ENCODE measurements at places on chromosomes 6 and 20.
A peak's percentile ranks its signal among the peaks of the same experiment; 100 is the strongest.

DNA sequence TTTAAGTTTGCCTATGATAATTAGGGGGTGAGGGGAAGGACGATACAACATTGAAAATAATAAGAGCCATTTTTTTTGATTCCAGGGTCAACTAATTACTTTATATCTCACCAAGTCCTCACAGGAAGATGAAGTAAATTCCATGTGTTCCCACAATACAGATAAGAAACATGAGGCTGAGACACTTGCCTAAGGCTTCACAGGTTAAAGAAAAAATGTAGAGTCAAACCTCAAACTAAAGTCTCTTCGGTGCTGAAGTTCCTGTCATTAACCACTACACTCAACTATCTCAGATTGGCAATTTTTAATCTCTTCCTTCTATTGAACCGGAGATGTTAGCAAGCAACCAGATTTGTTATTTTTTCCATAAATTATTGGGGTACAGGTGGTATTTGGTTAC is 33.0 kb downstream of the MRAP2 start:
- no peak for DNase-seq

DNA sequence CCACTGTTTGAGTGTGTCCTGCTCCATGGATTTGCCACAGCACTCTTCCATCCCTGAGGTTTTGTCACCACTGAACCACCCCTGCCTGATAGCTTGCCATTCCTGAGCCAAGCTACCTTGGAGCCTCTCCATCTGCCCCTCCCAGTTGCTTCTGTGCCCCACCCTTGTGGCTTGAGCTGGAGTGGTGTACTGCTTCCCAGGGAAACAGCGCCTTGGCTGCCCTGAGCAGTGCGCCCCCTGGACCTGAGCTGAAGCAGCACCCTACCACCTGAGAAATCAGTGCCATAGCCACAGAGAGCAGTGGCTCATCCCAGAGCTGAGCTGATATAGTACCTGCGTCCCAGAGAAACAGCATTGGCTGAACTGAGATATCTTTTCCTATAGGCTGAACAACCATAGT is 40.3 kb downstream of the IL22RA2 start:
- DNase-seq: no peak

DNA sequence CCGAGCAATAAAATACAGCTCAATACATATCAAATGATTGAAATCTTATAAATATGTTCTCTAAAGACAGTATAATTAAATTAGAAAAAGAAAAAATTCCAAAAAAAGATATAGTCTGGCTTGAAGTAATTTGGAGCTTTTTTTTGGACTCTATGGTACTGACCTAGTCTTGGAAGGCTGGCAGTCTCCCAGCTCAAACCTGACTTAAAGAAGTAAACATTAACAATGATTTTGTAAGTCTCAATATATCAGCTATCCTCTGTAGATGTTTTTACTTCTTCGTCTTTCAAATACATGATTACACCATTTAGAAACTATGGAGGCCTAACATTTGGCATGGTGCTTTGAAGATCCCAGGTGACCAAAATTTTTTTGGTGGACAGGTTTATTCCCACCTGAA is 14.2 kb downstream of the HINT3 start:
- DNase-seq: no peak

DNA sequence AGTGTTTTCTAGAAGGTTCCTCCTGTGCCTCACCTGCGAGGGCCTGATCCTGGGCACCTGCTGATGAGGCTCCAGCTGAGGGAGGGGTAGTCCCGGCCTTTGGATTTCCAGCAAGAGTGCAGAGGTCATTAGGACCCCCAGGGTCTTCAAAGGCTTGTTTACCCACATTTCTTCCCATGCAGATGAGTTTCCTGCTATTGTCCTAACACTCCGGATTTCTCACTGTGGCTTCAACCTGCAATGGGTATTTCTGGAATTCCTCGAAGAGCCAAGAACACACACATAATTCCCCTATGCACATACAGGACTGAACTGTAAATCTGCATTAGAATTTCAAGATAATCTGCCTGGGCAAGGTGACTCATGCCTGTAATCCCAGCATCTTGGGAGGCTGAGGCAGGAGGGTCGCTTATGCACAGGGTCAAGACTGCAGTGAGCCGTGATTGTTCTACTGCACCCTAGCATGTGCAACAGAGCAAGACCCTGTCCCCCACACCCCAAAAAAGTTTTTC is 53.9 kb downstream of the ADNP start:
- DNase-seq: no peak

DNA sequence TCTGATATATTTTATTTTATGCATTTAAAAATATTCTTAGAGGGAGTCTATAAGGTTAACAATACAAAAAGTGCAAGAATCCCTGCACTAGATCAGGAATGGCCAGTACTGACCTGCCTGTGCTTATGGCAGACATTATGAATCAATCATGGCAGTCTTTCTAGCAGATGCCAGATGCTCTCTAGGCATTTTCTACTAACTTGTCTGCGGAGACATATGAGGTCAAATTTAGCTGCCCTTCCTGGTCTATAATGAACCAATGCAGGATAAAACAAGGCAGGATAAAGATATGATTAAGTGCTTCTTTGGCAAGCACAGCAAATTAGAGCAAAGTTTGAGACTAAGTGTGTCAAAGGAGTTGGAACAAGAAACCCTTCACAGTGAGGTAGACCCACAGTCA is 46.6 kb upstream of the RNF24 start:
- no peak for DNase-seq

DNA sequence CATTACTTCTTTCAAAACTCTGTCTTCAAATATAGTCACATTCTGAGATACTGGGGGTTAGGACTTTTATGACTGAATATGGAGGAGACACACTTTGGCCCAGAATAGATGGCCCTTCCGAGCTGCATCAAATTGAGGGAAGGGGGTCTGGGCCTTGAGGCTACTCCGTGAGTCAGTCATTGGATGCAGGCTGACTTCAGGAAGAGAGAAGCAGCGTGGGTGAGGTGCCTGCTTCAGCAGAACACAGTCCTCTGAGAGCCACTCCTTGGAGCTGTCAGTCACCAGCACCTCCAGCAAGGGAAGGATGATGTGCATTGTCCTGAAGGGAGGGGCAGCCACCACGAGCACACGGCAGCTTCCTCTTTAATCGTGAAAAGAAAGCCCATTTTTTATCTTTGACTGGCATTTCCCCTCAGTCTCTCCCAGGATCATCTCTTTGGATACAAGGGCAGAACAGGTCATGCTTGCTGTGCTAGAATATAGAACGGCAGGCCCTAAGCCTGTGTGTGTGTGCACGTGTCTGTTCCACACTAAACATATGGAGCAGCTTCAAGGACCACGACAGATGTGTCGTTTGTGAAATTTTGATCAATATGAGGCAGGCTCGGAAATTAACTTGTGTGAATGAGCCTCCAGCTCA is 721.6 kb downstream of the KIF16B start:
- no peak for DNase-seq

DNA sequence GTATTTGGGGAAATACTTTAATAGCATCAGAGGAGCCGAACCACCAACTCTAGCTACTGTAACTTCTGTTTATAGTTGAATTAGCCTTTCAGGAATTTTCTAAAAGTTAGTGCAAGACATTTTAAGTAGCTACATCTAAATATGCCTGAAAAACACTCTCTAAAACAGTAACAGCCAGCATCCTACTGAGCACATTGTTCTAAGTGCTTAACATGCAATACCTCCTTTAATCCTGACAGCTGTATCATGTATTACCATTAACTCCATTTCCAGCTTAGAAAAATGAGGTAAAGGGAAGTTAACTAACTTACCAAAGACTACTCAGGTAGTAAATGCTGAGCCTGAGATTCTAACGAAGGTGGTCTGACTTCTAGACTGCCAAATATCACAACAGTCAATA is 120.7 kb downstream of the DST start:
- no peak for DNase-seq

DNA sequence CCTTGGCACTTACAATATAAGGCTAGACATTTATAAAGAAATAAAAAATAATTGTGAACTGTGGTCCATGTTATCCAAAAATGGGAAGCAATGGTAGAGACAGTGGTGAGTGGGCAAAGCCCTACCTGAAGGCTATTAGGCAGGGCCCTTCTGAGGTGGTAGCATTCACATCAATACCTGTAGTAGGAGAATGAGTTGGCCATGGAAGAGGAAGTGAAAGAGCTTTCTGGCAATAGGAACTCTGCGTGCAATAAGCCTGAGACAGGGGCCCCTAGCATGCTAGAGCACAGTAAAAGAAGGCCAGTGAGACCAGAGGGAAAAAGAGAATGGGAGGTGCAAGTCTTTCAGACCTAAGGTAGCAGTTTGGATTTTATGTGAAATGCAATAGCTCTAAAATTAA is 754.5 kb downstream of the PTPRT start:
- DNase-seq: no peak

DNA sequence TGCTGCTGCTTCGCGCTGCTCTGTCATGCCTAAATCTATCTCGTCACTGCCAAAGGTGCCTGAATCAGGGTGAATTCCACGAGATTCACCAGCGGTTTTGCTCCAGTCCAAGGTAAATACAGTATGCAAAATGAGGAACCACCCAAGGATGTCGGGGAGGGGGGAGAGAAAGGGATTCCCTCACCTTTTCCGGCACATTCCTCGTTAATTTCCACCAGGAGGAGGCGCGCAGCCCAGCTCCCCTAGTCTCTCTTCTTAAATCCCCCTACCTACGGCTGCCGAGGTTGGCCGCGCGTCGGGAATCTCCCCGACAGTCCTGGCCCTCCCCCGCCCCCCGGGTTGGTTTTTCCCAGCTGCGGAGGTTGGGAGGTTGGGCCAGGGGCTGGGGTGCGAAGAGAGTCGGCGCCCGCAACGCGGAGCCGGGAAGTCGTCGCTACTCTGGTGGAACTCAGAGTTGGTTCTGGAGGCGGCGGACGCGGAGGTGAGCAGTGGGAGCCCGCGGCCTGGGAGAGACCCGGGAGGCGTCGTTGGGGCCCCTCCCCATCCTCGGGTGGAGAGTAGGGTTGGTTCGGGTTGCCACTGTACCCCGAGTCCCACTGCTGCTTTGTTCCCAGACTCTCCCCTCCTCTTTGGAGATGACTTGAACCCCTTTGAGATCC is at the start of gene TPBG:
Gene TPBG (plus strand): TSS at position 390 of the 659 bp plus-strand sequence. CDS start 1,145 bp downstream, outside the sequence.
- DNase-seq: peak; percentile 64

GRCh38 chr20:4720977-4721349 is 746 bp upstream of the PRND start:
- DNase-seq: no peak

GRCh38 chr20:9555781-9556180 is 41.4 kb downstream of the LAMP5 start:
- DNase-seq: no peak

DNA sequence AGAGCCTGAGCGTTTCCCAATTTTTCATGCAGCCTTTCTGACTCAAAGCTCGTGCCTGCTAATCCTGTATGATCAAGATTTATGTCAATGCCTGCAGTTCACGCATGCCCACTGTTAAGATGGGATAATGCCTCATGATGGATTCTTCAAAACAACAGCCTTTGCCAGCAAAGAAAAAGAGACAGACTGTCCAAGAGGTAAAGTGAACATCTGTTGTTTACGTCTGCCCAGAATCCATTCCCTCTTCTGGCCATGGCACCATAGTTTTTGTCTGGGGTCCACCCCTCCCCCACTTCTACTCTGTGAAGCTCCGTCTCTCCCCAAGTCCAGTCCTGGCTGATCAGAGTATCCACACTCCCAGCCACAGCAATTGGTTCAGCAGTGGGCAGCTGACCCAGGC is 91.9 kb upstream of the EYA2 start:
- DNase-seq: no peak

- DNase-seq: no peak
Observed at GRCh38 chr20:32236048-32236533, 28.4 kb downstream of the POFUT1 start.

DNA sequence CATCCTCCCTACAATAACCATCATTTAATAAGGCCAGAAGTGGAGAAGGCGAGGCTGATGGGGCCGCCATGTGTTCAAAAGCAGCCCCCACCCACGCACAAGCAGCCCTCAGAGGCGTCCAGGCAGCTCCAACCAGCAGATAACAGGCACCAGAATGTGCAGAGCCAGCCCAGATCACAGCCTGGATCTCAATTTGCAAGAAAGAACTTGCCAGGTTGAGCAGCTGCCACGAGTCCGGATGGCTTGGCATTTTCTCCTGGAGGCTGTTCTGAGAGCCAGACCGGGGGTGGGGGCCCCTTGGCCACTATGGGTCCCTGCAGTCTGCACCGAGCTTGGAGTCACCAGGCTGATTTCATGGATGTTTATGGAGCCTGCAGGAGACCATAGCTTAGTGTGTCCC is 338.1 kb downstream of the PREX1 start:
- peak; percentile 6 for DNase-seq

DNA sequence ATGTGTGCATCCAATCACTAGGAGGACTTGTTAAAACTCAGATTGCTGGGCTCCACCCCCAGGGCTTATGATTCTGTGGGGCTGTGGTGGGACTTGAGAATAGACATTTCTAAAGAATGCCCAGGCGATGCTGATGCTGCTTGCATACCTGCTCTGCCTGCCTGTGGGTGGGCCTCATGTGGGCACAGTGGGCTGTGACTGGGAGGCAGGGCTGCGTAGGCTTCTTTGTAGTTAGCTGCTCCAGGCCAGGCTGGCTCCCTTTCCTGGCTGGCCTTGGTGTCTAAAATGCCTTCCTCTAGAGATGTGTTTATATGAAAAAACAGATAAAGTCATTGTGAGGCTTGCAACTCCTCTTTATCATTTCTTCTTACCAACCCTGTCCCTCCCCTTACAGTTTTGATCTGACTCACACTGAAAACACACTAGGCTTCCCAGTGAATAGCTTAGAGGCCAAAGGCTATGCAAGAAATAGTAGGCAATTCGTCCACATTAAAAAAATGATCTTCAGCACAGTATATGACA is 495.5 kb upstream of the MAP3K7 start:
- DNase-seq: no peak

GRCh38 chr20:60139663-60140446 is 181.6 kb downstream of the CDH26 start:
- DNase-seq: no peak

DNA sequence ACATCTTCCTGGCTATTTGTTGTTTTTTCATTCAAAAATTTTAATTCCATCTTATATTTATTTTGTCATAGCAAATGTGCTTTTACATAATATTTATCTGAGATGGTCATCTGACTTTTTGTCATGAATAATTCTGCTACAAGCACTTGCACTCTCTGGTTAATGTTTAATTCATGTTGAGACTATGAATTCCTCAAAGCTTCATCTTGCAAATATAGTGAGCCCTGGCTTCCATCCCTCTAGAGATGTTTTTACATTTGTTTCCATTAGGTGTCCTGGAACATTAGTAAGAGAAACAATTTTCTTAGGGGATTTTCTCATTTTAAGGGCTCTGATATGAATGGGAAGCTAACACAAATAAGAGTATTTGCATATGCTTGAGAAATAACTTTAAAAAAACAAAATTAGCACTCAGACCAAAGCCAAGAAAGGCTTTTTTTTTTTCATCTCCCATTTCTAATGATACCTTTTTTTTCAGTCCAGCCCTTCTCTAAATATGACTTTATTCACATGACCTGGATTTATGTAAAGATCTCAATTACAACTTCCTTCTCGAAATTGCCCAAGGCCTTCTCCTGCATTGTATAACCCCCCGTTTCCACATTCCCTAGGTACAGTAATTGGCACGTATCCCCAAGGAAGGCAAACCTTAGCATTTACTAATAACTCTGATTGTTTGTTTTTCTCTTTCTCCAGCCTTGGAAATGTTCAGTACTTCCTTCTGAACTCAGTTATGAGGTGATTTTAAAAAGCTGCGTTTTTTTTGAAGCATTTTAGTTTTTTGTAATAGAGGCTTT is 797.0 kb upstream of the GJE1 start:
- no peak for DNase-seq
